Smooth muscle cell of the coronary artery (primary cell): ENCODE measurements at places on chromosomes 5 and 9. TPM values are rescaled to one million over a fixed set of nuclear protein-coding genes. Genes with fewer than 3 reads are reported as not detected.

The CDH9 gene
- not detected in 2 replicates for total RNA-seq

The ADCY2 gene
- total RNA-seq, result under 0.01 TPM in 2 replicates

The SCAMP1 gene
- total RNA-seq, result 33.0 and 43.0 TPM in 2 replicates

The TRPM6 gene
- total RNA-seq, result under 0.01 TPM in 1 of 2 replicates, not detected in the other

The PRKACG gene
- not detected in 2 replicates for total RNA-seq

The MAP3K1 gene
- 4.3 and 7.8 TPM in 2 replicates for total RNA-seq

The LRRC70 gene
- 0.53 and 1.4 TPM in 2 replicates for total RNA-seq

The PSD2 gene
- under 0.01 TPM in 2 replicates for total RNA-seq
